ENCODE measurements at places on chromosomes 11 and 22. TPM values are rescaled to one million over a fixed set of nuclear protein-coding genes. Genes with fewer than 3 reads are reported as not detected.

The KCNA4 gene
- not detected for total RNA-seq

The OR5P2 gene
- not detected for total RNA-seq

The GRM5 gene
- not detected for total RNA-seq

The SULT4A1 gene
- total RNA-seq: 0.15 TPM

The RCOR2 gene
- 8.6 TPM for total RNA-seq

The SAC3D1 gene
- total RNA-seq: 27.9 TPM

The ALG12 gene
- 14.3 TPM for total RNA-seq

The GALNT18 gene
- 1.8 TPM for total RNA-seq

The PGAP2 gene
- total RNA-seq: 18.1 TPM

The OR52A1 gene
- total RNA-seq: not detected

The CYTH4 gene
- total RNA-seq: 0.17 TPM

The ENDOD1 gene
- total RNA-seq: 20.1 TPM

The TSSK2 gene
- not detected for total RNA-seq

The DDX25 gene
- 0.15 TPM for total RNA-seq

The ACRV1 gene
- not detected for total RNA-seq

The MUC5AC gene
- not detected for total RNA-seq

The HBB gene
- total RNA-seq: not detected

The NAALAD2 gene
- 2.2 TPM for total RNA-seq

The OR51B4 gene
- total RNA-seq: not detected

The OLFML1 gene
- total RNA-seq: 2.5 TPM

The PPP6R3 gene
- total RNA-seq: 48.0 TPM

The P4HA3 gene
- 3.7 TPM for total RNA-seq

The DEUP1 gene
- total RNA-seq: not detected

The TALDO1 gene
- 157 TPM for total RNA-seq

The TLCD5 gene
- 5.2 TPM for total RNA-seq

The UBE4A gene
- total RNA-seq: 33.5 TPM

The FOLR2 gene
- total RNA-seq: not detected

The MAP6 gene
- total RNA-seq: 0.34 TPM

The GAB4 gene
- not detected for total RNA-seq

The HMBS gene
- total RNA-seq: 35.4 TPM

The OR10A6 gene
- total RNA-seq: not detected

The NAV2 gene
- total RNA-seq: 14.3 TPM

The TUBGCP6 gene
- 22.0 TPM for total RNA-seq

The KDM4E gene
- total RNA-seq: not detected

The GGT5 gene
- total RNA-seq: 10.3 TPM

The CFAP300 gene
- 3.3 TPM for total RNA-seq

The USH1C gene
- total RNA-seq: not detected

The APBB1 gene
- 41.0 TPM for total RNA-seq

The SOX6 gene
- total RNA-seq: 0.67 TPM

The C11orf86 gene
- total RNA-seq: not detected

The ANGPTL5 gene
- not detected for total RNA-seq

The BLID gene
- total RNA-seq: 1.5 TPM

The CDON gene
- total RNA-seq: 1.8 TPM

The C2CD3 gene
- 11.8 TPM for total RNA-seq

The SMTNL1 gene
- not detected for total RNA-seq

The LDHAL6A gene
- 0.17 TPM for total RNA-seq

The CHADL gene
- 0.45 TPM for total RNA-seq

The PRR33 gene
- not detected for total RNA-seq

The IL18 gene
- 0.59 TPM for total RNA-seq

The PRG3 gene
- not detected for total RNA-seq

The KDM4D gene
- total RNA-seq: 2.1 TPM

The OR8H1 gene
- not detected for total RNA-seq

The MS4A3 gene
- not detected for total RNA-seq

The ADM gene
- 129 TPM for total RNA-seq

The SAA4 gene
- not detected for total RNA-seq

The TAGLN gene
- 515 TPM for total RNA-seq

The HORMAD2 gene
- total RNA-seq: not detected

The FLRT1 gene
- total RNA-seq: under 0.01 TPM

The TRIM49 gene
- not detected for total RNA-seq

The RAB39A gene
- not detected for total RNA-seq
